ENCODE measurements at places on chromosomes 1 and 21.

DNA sequence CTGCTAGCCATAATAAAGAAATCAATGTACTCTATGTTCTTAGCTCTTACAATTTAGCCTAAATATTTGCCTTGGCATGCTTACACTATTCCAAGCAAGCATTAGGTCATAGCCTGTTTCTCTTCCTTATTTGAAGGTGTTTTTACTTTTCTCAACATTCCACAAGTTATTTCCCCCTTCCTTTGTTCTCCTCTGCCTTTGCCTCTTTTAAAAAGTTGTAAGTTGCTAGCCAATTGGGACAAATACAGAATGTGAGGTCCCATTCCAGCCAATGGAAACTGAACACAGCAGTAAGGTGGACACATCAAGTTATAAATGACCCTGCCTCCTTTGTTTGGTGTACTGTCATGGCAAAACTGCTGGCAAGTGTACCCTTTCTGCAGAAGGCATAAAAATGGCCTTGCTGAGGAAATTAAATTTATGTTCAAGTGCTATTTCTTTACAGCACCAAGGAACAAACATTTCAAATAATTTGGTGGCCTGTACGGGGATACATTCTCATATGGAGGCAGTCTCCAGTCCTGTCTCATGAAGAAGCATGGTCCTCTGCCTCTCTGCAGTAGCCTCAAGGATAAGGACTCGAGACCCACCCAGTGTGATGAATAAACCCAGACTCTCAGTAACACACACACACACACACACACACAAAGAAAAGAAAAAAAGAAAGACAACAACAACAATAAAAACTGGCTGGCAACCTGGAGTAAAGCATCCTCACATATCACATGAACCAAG, 28.8 kb upstream of the FMO1 start:
- no peak for DNase-seq

DNA sequence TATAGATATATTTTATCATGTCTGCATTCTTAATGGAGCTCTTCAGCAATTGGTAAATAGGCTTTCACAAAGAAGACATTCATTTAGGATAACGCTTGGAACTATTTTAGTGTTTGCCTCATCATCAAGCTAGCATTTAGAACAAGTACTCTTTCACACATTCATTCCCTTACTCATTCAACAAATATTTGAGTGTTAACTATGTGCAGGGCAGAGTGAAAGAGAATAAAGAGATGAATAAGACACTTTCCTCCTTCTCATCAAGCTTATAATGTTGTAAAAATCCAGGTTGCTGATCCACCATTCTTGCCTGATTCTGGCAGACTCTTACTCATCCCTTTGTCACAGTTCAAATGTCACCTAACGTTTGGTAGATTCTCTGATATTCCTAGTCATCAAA, 386.3 kb upstream of the BEND5 start:
- no peak for DNase-seq

- no peak for DNase-seq
Measured at GRCh38 chr1:172914501-172915144, 136.1 kb downstream of the TNFSF18 start.

GRCh38 chr1:55481634-55482033, 266.5 kb upstream of the USP24 start:
- no peak for DNase-seq

GRCh38 chr1:87916965-87917364, 588.3 kb downstream of the LMO4 start:
- peak; percentile 66 for DNase-seq

DNA sequence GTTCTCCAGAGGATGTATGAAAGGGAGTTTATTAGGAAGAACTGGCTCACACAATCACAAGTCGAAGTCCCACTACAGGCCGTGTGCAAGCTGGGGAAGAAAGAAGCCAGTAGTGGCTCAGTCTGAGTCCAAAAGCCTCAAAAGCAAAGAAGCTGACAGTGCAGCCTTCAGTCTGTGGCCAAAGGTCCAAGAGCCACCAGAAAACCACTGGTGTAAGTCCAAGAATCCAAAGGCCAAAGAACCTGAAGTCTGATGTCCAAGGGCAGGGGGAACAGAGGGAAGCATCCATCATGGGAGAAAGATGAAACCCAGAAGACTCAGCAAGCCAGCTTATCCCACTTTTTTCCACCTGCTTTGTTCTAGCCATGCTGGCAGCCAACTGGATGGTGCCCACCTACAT, 21.4 kb upstream of the CEP350 start:
- DNase-seq, result no peak

GRCh38 chr1:87497380-87498203, 168.9 kb downstream of the LMO4 start:
- no peak for DNase-seq

- DNase-seq, result no peak
Measured at GRCh38 chr1:148296511-148296910, 144.4 kb upstream of the NBPF11 start.

All from ascending aorta (tissue), 2 donors.